ENCODE measurements at places on chromosomes 2 and 18. TPM values are rescaled to one million over a fixed set of nuclear protein-coding genes. Genes with fewer than 3 reads are reported as not detected.

Gene DCDC2C
- total RNA-seq = 3.9 TPM

Gene ANKRD30BL
- not detected for total RNA-seq

Gene ARHGAP25
- 9.6 TPM for total RNA-seq

Gene HOXD13
- total RNA-seq = not detected

Gene POTEI
- not detected for total RNA-seq

Gene SKOR2
- total RNA-seq = not detected

Gene DSC3
- total RNA-seq = 6.5 TPM

Gene WNT6
- total RNA-seq = 48.4 TPM

Gene TMSB10
- total RNA-seq = 5,005 TPM

Gene TXNDC2
- not detected for total RNA-seq

Gene ERICH2
- not detected for total RNA-seq

Gene C2orf78
- total RNA-seq = not detected

Gene LRRTM4
- total RNA-seq = 8.1 TPM

Gene PLA2R1
- 19.4 TPM for total RNA-seq

Gene CTNNA2
- 0.63 TPM for total RNA-seq

Gene GPC1
- total RNA-seq = 153 TPM

Gene FHOD3
- 22.4 TPM for total RNA-seq

Gene PPP1R1C
- 3.9 TPM for total RNA-seq

Gene CYP27A1
- total RNA-seq = 92.4 TPM

Gene GALNT14
- 0.78 TPM for total RNA-seq

Gene MAP3K19
- total RNA-seq = not detected

Gene RAX
- not detected for total RNA-seq

Data from tibial nerve (tissue), 4 donors.